GM18507 (cell line): ENCODE measurements at places on chromosomes 12 and 14.

GRCh38 chr12:123165537-123165936 lies 14.6 kb upstream of the PITPNM2 start:
- no peak for DNase-seq

DNA sequence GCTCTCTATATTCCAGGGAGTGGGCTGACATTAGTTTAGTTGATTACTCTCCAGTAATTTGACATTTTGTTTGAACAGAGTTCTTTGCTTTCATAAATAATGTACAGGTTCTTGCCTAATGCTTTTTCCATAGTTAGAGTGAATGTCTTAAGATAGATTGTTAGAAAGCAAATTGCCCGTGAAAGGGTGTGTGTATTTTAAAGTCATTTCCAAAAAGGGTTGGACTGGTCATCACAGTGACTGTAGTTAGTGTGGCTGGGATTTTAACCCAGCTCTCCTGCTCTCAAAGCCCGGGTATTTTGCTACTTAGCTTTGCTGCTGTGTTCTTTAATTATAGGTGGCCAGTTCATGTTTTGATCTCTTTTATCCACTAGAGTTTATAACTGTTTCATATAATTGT lies 74.2 kb downstream of the DNAH10 start:
- no peak for DNase-seq

DNA sequence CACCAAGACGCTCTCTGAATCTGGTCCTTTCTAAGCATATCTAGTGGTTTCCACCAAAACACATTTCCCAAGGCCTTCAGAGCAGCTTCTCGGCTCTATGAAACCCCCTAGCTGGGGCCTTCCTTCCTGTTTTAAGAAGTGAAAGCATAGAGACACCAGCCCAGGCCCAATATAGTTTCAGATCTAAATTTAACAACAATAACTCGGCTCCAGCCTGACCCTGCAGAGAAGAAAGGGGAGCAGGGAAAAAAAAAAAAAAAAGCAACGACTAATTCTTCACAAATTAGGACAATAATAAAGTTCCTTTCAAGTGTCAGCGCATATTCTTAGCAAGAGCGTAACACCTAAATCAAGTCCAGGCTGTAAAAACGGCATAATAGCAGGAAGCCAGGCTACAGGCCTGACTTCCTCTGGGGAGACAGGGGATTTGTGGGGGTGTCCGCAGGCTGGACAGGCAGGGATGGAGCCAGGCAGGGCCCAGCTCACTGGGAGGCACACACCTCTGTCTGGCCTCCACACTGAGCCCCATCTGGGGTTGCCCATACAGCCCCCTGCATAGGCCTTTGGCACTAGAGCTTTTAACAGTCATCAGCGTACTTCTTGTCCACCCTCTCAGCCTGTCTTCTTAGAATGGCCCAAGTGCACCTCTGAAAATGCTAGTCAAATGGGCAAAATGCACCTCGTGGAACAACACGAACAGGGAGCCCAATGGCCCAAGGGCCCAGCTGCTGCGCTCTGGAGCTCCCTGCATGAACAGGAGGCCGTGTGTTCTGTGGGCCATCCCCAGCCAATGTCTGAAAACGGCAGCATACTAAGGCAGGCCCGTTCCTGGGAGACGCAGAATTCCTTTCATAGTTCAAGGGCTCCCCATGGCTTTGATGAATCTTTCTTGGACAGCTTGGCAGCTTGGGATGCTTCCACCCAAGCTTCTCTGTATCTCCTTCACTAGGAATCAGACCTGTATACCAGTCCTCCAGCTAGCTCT lies 772.9 kb downstream of the MED13L start:
- peak; percentile 7 for DNase-seq

DNA sequence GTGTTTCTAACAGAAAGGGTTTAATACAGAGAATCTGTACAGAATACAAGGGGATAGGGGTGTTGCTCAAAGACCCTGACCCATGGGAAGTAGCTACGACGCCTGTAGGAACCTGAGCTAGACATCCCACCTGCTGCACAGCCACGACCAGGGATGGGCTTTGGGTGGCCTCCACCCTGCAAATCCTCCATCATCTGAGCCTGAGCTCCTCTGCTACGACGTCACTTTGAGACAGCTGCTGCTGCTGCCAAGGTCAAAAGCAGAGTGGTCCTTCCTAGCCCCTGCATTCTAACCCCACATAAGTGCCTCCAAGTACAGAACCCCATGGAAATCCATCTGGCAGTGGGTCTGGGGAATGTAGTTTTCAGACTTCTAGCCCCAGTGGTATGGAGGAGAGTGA lies 43.8 kb downstream of the JAG2 start:
- DNase-seq: no peak

- DNase-seq: no peak
Observed at GRCh38 chr12:114916124-114916523, 232.1 kb upstream of the TBX3 start.

GRCh38 chr14:26124896-26125438 lies 472.9 kb downstream of the NOVA1 start:
- DNase-seq: no peak

DNA sequence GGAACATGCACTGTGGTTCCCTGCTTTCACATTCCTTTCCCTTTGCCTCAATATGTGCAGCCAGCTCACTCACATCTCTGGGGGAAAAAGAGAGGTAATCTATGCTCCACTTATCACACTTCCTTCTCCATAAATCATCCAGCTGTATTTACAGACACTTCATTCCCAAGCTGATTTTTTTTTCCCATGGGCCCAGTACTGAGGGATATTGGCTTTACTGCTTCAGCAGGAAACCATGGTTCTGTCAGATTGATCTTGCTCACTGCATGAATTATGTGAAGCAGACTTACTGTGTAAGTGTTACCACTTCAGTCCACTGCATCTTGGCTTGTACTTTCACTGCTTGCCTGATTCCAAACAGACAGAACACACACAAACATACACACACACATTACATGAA lies 555.6 kb downstream of the CCER1 start:
- no peak for DNase-seq

DNA sequence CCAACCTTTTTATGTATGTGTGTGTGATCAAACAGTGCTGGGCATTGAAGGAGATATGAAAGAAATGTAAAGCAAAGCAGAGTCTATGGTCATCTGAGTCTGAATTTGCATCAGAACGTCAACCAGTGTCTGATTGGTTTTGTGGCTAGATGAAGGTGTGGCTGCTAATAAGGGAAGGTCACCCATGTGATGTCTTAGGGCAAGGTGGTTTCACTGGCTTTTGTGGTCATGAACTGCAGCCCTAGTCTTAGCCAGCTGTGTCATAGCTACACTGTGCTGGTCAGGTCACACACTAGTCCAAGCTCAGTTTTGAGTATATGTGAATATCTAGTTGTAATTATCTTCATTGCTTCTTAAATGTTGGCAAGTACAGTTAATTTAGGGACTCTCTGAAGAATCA lies 105.8 kb downstream of the TGFB3 start:
- DNase-seq: peak; percentile 40

- no peak for DNase-seq
Observed at GRCh38 chr12:56900583-56900982, 33.6 kb downstream of the SDR9C7 start.

DNA sequence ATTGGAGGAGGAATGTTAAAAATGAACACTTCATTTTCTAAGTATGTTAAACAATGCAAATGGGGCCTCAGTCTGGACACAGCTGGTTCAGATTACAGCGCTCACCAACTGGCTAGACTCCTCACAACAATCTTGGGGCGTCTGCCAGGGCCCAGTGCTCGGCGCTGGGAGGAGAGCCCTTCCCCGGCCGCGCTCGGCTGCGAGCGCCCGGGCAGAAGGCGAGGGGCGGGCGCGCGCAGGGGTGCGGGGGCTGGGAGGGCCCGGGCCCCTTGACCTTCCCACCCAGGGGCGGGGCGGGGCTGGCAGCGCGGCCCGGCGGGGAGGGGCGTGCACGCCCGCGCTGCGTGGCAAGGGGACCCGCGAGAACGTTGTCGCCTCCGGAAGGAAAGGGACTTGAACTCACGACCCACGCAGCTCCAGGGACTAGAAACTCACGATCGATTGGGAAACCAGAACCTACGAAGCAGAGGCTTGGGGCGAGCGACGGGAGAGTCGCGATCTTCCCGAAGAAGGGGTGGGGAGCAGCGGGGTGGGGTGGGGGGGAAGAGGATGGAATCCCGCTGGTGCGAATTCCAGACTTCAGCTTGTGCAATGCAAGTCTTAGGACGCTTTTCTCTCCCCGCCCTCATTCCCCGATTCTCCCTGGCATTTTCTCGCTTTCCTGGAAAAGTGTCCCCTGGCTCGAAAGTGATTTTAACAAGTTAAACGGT lies at the start of gene FBLN5:
Gene FBLN5, minus strand, starts transcription at position 220 of the 710 bp plus-strand sequence. CDS start 465 bp downstream, outside the sequence.
- DNase-seq: no peak

GRCh38 chr12:124821252-124822200 lies 42.1 kb downstream of the SCARB1 start:
- DNase-seq: no peak

- DNase-seq: no peak
Observed at GRCh38 chr14:87547536-87547935, 445.4 kb downstream of the GALC start.

- DNase-seq: no peak
Observed at GRCh38 chr12:94677778-94678177, 27.4 kb upstream of the TMCC3 start.

- DNase-seq: no peak
Observed at GRCh38 chr12:27426743-27427487, 19.6 kb upstream of the SMCO2 start.

- no peak for DNase-seq
Observed at GRCh38 chr14:58315606-58316005, 17.3 kb downstream of the ARID4A start.

GRCh38 chr12:68821357-68822188 lies 13.6 kb downstream of the MDM2 start:
- no peak for DNase-seq

DNA sequence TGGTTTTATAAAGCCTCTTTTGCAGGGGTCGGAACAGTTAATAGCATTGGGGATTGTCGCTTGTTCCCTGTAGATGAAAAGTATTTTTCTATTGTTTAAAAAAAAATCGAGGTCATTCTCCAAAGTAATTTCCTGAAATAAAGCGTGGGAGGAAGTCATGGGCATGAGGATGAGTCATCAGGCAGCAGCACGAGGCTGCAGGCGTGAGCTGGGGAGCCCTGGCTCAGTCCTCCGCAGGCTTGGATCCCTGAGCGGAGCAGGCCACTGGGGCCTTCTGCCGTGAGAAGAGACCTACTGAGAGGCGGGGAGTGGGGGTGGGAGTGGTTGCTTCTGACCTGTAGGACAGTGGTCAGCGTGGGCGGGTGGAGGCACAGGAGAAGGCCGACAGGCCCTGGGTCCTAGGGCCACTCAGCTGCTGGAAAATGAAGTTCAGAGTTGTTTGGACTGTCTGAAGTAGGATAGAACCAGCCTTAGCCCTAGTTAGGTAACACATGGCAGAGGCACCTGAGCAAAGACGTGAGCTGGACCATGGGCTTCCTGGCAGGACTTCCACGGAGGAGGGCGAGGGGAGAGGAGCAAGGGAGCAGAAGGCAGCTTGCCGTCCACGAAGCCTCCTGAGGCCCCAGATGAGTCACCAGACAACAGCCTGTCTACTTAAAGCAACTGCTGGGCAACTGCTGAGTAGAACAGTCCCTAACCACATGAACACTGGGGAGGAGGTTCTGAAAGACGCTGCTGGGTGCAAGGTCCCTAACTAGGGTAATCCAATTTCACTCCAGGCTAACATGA lies 21.1 kb upstream of the LGALS3 start:
- no peak for DNase-seq

GRCh38 chr14:105419195-105420091 lies at the start of gene MTA1:
Gene MTA1 (plus strand): TSS chr14:105419827. CDS start chr14:105420036, 209 bp downstream.
- DNase-seq: peak; percentile 73

- no peak for DNase-seq
Observed at GRCh38 chr14:79571366-79571765, 639.9 kb downstream of the DIO2 start.

GRCh38 chr12:128657378-128657777 lies 166.4 kb downstream of the SLC15A4 start:
- no peak for DNase-seq

GRCh38 chr12:128914908-128915563 lies 61.8 kb downstream of the GLT1D1 start:
- DNase-seq: no peak
